ENCODE measurements at places on chromosomes 2 and 18.

- DNase-seq: no peak
Measured at GRCh38 chr2:62313449-62314227, 117.7 kb downstream of the B3GNT2 start.

DNA sequence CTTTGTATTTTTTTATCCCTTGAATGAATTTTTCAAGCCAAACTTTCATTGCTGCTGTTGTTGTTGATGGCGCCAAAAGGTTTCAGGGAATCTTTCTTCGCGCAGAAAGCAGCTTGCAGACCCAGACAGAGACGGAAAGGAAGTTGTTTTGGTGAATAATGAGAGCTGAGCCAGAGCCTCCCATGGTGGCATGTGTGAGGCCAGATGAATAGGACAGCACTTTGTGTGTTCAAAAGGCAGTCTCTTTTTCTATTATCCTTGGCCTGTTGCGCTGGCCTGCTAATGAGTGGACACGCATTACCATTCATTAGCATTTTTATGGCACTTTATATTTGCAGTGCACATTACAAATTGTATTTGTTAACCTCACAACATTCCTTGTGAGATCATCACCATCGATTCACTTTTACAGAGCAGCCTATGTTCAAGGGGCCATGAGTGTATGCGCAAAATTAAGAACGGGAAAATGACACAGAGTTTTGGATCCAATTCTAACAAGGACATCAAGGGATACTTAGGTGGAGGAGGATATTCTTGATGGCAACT lies 754.7 kb downstream of the BCL11A start:
- DNase-seq: no peak

GRCh38 chr2:217443601-217444000 lies 559.2 kb downstream of the TNS1 start:
- DNase-seq: no peak

- DNase-seq: no peak
Measured at GRCh38 chr2:149040451-149040850, 2.0 kb downstream of the LYPD6B start.

DNA sequence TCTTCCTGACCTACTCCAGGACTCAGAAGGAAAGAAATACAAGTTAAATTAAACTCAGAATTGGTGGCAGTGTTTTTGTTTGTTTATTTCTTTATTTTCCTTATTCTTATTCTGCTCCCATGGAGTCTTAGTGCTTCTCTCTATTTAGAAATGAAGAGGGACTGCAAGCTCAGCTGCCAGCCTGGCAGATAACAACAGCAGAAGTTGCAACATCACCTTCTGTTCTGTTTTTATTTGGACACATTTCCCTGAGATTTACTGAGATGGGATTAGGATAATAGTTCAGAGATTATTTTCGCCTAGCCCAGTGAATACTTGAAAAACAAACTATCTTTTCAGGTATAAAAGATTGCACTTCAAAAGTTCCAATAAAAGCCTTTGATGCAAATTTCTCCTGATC lies 70.4 kb upstream of the DTNA start:
- no peak for DNase-seq

DNA sequence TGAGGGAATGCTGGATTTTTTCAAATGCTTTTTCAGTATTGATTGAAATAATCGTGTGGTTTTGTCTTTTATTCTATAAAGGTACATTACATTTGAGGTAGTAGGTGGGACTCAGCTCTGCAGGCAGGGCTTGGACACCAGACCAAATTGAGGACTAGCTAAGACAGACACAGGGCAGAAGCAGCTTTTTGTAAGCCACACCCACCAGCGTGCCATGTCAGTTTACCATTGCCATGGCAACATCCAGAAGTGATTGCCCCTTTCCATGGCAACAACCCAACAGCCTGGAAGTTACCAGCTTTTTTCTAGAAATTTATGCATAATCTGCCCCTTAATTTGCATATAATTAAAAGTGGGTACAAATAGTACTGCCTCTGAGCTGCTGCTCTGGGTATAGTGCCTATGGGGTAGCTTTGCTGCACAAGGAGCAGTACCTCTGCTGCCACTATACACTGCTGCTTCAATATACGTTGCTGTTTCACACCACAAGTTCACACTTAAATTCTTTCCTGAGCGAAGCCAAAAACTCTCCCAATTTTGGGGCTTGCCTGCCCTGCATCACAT lies 23.6 kb upstream of the VWA3B start:
- no peak for DNase-seq

- no peak for DNase-seq
Measured at GRCh38 chr2:224009605-224010315, 29.3 kb downstream of the SERPINE2 start.

GRCh38 chr2:28164280-28164801 lies 228.3 kb upstream of the FOSL2 start:
- DNase-seq: no peak

DNA sequence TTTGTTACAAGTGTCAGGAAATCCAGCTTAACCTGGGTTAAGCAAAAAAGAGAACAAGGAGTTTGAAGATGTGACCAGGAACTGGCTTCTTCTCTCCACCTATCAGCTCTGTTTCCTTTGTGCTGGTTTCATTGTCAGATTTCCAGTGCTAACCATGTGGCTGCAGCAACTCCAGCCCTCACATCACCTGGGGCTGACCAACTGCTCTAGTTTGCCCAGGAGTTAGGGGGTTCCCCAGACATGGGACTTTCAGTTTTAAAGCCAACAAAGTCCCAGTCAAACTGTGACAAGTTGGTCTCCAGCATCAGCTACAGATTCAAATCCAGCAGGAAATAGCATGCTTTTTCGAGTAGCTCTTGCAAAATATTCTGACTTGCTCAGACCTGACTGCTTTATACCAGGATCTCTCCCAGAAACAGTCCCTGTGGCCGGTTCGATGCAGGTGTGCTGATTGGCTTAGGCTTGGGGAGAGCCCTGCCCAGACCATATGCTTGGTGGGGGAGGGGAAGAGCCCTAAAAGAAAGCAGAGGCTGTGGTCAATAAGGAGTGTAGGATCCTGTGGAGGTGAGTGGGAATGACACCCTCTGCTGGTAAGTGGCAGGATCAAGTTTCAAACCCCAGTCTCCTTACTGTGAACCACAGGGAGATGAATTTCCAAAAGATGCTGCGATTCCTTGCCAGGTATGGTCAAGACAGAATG lies 49.5 kb downstream of the KCNE4 start:
- DNase-seq: no peak

DNA sequence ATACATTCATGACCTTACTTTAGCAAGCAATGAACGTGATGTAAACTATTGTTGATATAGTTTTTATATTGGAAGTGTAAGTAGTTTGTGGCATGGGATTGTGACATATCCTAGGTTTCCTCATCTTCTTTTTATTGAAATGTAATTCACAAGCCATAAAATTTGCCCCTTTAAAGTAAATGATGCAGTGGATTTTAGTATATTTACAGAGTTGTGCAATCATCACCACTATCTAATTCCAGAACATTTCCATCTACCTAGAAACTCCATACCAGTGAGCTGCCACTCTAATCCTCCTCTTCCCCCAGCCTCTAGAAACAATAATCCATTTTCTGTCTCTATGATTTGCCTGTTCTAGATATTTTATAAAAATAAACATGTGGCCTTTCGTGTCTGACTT lies 10.7 kb upstream of the CASP10 start:
- DNase-seq: no peak

DNA sequence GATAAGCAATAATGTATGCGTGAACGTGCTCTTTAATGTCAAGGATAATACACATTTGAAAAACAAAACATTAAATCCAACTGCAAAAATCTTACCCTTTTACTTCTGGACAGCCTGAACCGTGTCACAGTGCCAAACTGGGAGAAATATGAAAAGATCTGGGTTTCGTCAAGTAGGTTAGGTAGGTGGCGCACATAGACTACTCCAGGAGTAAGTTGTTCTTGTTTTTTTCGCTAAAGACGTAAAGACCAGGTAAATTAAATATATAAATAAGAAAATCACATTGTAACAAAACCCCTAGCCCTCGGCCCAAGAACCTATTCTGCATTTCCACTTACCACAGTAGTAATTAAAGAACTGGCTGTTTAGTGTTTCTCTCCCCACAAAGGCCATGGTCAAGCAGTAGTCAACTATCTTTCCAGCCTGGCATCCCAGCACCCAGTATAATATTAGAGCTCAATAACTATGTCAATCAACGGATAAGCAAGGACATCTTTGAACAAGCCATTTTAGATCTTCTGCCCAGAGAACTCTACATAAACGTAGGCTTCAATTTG lies 1.1 kb downstream of the NIFK start:
- DNase-seq: no peak

GRCh38 chr2:179248024-179248348 lies 16.6 kb downstream of the SESTD1 start:
- DNase-seq: no peak

DNA sequence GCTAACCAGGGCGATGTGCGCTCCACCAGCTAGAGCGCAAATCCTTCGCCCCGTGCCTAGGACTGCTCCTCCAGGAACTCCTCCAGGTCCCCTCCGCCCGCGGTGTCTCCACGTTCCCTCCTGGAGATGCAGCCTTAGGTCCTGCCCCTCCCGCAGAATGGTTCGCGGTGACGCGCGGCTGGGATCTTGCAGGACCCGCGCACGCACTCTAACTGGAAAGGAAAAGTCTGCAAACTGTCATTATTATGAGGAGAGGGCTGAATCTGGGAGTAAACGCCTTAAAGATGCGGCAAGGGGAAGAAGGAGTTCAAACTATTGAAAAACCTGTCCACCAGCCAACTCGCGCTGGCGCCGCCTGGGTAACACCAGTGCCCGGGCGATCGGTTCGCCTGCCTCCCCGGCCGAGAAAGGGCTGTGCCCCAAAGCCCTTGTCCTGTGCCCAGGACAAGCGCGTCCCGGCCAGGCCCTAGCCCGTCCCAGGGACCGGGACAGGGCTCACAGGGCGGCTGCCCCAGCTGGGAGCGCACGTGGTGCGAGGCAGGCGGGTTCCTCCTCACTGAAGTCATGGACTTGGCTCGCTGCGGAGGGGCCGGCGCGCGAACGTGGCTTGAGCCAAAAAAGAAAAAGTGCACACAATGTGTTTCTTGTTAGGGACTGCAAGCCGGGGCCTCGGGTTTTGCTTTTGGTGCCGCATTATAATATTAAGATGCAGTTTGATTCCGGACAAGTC lies 5.5 kb upstream of the ID2 start:
- peak; percentile 79 for DNase-seq

DNA sequence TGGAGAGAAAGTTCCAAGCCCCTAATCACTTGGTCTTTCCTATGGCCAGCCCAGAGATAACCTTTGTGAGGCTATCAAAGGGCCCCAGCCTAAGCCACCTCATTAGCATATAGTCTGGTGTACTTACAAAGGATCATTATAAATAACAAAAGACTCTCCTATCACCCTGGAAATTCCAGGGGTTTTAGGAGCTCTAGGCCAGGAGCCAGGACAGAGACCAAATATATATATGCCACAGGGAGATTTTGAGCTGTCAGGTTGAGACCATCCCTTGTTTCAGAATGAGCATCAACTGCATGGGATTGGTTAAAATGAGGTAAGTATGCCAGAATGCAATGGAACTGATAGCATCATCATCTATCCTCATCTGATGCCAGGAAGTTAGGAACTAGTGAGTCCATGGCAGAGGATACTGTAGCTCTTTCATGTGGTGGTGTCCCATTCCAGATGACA lies 32.1 kb upstream of the CHRNA1 start:
- DNase-seq: no peak

DNA sequence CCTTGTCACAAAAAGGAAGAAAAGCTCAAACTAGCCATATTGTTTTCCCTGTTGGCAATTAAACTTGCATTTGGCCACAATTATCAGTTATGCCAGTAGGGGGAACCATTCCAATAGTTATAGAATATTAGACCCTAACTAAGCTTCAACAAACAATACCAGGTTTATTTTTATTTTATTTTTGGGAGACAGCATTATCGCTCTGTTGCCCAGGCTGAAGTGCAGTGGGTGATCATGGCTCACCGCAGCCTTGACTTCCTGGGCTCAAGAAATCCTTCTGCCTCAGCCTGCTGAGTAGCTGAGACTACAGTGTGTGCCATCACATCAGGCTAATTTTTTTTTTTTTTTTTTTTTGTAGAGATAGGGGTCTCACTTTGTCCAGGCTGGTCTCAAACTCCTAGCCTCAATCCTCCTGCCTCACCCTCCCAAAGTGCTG lies 102.1 kb downstream of the ATAD2B start:
- no peak for DNase-seq

- DNase-seq: no peak
Measured at GRCh38 chr18:62812242-62812641, 96.9 kb downstream of the PHLPP1 start.
